Amniotic stem cell (primary cell): ENCODE measurements at places on chromosomes 13 and 19.
A peak's percentile ranks its signal among the peaks of the same experiment; 100 is the strongest.

- no peak for DNase-seq
Measured at GRCh38 chr13:22839603-22840530, 340.9 kb upstream of the SGCG start.

- DNase-seq, result peak; percentile 14
Measured at GRCh38 chr19:11281356-11282049, 14.5 kb upstream of the TSPAN16 start.

GRCh38 chr19:47485210-47485609, 1.2 kb upstream of the KPTN start:
- DNase-seq, result no peak

DNA sequence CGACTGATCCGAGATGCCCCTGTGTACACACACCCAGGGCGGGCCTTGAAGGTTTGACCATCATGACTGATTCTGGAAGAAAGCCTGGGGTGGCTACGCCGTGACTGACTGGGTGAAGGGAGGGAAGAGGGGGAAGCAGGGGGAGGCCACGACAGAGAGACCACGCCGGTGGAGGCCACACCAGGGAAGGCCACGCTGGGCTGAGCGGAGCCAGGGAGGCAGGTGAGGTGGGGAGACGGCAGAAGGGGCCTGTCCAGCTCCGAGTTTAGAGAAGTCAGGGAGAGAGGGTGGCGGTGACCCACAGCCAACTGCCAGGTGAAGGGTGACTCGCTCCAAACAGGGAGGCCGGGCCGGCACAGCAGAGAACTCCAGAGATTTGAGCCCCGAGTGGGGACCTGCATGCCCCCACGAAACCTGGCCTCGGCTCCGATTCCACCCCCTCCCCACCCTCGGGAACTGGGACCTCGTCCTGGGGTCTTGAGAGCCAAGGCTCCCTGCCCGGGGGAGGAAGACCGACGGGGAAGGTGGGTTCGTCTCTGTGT, 102.6 kb downstream of the PTPRS start:
- no peak for DNase-seq

DNA sequence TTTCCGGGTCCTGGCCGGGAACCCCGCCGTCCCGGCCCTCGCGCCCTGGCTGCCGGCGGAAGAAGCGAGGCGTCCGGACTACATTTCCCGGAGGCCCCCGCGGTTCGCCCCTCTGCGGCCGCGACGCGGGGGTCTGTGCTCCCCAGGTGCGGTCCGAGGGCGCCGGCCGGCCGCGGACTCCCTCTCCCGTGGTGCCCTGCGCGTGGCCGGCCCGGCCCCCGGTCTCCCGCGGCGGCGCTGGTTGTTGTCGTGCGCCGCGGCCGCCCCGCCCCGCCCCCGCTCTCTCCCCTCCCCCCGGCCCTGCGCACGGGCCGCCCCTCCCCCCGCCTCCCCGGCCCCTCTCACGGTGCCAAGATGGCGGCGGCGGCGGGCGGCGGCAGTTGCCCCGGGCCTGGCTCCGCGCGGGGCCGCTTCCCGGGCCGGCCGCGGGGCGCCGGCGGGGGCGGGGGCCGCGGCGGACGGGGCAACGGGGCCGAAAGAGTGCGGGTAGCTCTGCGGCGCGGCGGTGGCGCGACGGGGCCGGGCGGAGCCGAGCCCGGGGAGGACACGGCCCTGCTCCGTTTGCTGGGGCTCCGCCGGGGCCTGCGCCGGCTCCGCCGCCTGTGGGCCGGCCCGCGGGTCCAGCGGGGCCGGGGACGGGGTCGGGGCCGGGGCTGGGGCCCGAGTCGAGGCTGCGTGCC, at the start of gene KMT2B:
Gene KMT2B, plus strand, starts transcription at position 339 of the 680 bp plus-strand sequence. Its CDS starts 16 bp downstream, at position 355.
- peak; percentile 90 for DNase-seq

DNA sequence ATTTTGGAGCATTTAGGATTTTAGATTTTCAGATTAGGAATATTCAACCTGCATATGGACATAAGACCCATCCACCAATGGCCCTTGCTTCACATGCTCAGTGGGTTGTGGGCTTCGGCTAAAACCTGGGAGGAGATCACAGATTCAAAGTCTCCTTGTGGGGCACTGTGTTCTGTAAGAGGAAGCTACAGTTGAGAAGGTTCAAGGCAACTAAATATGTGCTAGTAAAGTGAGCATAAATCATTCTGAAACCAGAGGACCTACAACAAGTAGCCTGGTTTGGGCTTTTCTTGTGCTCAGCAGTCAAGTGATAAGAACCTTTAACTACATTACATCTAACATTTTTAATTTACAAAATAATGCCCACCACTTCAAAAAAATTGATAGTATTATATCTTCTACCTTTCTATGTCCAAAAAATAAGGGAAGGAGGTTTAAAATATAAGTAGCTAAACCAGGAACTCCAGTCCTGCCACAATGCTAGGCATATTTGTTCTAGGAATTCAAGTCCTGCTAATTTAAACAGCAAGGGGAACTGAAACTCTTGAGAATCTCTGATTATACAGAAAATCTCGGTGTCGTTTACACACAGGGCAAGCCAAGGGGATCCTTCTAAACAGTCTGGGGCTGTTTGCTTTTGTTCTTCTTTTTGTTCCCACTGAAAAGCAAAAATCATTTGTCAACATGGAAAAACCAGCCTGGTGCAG, 36.6 kb downstream of the FOXO1 start:
- no peak for DNase-seq

GRCh38 chr13:52665325-52665724, 12.7 kb downstream of the SUGT1 start:
- DNase-seq, result no peak

GRCh38 chr19:48760504-48761205, 5.3 kb downstream of the FGF21 start:
- no peak for DNase-seq

GRCh38 chr19:54266133-54266532, 9.1 kb upstream of the LILRB5 start:
- no peak for DNase-seq

GRCh38 chr19:31377736-31378135, 28.5 kb upstream of the TSHZ3 start:
- no peak for DNase-seq

DNA sequence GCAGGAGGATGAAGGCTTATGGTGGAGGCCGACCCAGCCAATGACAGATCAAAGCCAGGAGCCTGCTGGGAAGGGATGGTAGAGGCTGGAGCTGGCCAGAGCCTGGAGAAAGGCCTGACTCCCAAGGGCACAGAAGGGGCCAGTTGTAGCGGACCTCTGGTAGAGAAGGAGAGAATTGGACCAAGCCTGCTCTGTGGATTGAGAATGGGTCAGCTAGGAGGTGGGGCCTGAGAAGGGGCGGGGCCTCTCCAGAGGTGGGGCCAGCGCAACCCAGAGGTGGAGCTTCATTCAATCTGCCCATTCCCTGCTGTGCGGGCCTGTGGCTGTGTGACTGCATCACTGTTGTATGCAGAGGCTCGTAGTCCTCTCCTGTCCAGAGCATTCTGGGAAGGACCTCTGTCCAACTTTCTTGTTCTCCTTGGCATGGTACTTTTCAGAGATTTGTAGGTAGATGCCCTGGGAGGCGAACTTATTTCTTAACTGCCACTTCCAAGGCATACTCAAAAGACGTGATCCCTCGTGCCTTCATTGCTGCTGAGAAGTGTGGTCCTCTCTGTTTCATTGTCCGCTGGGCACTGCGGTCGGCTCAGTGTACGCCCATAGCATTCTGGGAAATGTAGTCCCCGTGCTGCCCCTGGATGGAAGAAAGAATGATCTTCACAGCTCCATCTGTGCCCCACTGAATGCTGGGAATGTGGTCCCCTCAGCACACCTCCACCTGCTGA, 6.7 kb downstream of the GRIN2D start:
- DNase-seq, result no peak

DNA sequence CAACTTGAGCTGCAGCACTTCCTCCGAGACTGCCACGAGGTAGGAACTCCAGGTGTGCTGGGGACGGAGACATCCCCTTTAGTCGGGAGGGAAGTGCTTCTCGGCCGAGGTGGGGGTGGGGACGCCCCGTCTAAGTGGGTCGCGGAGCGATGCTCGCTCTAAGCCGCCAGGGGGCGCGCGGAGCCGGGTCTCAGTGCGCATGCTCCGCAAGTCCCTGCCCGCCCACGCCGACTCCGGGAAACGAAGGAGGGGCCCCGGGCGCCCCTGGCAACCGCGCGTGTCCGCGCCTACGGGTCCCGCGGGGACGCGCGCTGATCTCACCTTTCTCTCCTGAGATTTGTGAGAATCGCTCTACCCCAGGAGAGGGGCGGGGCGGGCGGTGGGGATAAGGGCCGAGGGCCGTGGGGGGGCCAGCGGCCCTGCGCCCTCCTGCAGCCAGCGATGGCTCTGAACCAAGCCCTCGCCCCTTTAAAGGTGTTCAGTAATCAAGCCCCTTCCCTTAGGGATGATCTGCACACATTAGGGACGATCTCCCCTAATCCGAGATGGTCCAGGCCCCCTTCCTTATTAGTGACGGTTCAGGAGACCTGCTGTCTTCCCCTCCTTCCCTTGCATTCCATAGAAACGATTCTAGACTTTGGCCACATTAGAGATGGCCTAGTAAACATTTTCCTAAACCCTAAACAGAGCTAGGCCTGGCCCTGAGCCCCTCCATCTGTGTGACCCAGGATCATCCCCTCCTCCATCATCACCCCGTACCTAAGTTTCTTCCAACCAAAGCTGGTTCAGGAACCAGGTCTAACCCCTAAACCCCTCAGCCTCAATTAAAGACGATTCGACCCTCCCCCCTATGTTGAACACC, 47.3 kb upstream of the SHKBP1 start:
- DNase-seq, result peak; percentile 14

DNA sequence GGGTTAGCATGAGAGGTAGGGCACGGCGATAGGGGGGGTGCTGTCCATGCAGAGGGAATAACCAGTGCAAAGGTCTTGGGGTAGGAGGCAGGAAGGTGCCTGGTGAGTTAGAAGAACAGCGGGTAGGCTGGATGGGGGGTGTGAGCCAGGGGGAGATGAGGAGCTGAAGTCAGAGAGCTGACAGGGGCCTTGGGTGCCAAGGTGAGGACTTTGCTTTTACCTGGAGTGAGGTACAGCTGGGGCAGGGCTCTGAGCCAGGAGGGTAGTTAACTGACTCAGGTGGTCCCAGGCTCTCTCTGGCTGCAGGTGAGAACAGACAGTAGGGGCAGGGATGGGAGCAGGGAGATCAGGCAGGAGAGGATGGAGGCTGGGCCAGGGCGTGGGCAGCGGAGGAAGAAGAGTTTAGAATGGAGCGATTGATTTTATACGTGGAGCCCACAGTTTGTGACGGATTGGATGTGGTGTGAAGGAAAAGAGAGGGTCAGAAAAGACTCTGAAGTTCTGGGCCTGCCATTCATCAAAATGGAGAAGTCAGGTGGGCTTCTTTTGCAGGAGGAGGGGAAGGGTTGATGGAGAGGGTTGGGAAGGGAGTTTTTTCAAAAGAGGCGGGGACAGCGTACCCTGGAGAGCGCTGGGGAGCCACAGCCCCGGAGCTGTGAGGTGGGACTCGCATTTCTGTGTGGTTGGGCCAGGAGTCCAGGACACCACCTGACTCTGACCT, 1.2 kb upstream of the GRAMD1A start:
- no peak for DNase-seq

- DNase-seq, result no peak
Measured at GRCh38 chr19:5492635-5493409, 37.6 kb downstream of the ZNRF4 start.

DNA sequence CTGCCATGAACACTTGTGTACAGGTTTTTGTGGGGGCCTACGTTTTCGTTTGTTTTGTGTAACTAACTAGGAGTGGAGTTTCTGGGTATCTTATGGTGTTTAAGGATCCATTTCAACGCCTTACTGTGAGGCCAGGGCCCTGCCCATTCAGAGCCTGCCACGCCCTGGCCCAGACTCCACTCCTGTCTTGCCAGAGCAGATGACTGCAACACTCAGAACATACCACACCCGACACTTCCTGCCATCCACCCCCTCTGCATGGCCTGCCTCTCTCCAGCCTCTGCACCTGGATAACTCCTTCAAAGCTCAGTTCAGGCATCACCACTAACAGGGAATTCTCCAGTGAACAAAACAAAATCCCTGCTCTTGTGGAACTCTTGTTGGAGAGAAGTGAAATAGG, 43.2 kb downstream of the RGCC start:
- DNase-seq, result no peak

GRCh38 chr19:18772620-18773587, 18.2 kb downstream of the COMP start:
- no peak for DNase-seq

DNA sequence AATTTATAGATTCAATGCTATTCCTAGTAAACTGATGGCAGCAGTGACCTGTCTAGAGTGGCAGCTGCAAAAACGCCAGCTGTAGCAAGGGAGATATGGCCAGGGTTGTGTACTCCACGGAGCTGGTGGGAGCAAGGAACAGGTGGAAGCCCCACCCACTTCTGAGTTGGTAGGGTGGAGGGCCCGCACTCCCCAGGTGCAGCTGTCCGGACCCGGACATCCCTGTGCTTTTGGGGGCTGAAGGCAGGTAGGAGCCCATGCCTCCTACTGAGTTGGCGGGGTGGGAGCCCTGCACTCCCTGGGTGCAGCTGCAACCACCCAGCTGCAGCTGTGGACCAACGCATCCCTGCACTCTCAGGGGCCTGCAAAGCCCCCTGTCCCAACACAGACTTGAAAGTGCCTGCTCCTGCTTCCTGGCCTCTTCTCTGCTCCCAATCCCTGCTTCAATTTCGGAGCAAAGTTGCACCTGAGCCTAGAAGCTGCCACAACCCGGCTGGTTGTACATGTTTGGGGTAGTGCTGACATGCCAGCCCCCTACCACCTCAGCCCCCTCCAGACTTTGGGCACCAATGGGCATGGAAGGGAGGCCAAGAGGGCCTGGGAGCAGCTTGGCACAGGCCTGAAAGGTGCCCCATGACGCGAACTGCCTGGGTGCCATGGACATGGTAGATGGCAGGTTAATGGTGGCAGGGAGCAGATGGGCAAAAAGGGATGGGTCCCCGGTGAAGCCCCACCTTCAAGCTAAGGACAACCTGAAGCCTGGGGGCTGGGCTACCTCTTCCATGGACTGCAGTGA, 19.8 kb downstream of the UGGT2 start:
- no peak for DNase-seq

GRCh38 chr13:91904597-91904996, 506.2 kb downstream of the GPC5 start:
- no peak for DNase-seq

- no peak for DNase-seq
Measured at GRCh38 chr13:111484959-111485358, 164.5 kb downstream of the TEX29 start.

DNA sequence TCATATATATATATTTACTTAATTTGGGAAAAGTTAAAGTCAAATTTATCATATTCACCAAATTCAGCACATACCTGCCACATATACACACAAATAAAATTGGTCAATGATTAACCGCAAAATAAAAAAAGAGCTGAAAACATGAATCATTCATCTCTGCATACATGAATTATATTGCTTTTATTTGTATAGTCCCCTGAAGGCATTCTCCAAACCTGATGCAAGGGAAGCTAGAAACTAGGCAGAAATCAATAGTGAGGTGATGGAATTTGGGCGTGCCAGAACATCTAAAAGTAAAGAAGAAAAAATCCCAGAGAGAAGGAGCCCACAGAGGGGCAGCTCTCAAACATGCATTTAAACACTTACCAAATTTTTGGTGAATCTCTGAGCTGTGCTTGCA, 60.1 kb downstream of the UFM1 start:
- DNase-seq, result no peak

DNA sequence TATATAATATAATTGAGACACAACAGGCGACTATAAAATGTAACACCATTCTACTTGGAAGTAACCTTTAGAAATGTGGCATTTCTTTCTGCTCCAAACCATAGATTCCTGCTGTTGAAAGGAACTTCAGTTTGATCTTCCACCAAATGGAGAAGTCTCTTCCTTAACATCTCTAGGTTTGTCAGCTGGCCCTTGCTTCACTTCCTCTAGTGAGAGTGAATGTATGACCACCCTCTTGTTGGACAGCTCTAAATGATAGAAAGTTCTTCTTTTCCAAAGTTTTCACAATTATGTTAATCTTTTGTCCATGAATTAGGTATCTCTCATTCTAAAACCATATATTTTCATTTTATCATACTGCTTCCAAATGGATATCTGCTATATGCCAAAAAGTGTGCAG, 13.8 kb upstream of the COG6 start:
- DNase-seq, result no peak
